Suprapubic skin (tissue), 4 donors: ENCODE measurements at places on chromosomes 4 and X. TPM values are rescaled to one million over a fixed set of nuclear protein-coding genes. Genes with fewer than 3 reads are reported as not detected.

The MAGEA2 gene
- total RNA-seq: not detected

The GYPA gene
- not detected for total RNA-seq

GRCh38 chrX:153848325-153848724 lies 18.0 kb upstream of the PDZD4 start:
- H3K36me3 ChIP-seq: no peaks in the 10 kb centered on the region
- DNase-seq: no peak
- no peaks in the 10 kb centered on the region for H3K4me1 ChIP-seq
- H3K27ac ChIP-seq: no peak overlapping the region

DNA sequence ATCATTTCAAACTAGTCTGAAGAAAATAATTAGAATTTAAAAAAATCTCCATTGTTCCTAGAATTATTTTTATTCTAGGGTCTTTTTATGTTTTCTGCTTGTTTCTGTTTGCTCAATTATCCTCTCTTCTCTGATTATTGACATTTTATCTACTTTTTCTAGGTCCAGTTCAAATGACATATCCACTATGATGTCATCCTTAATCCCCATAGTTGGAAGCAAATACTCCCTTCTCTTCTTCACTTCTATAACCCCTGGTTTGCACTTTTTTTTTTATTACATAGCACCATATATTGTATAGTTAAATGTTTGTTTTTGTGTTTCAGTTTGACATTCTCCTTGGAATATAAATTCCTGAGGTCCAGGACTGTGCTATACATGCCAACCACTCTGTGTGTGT lies 82.6 kb downstream of the CT47B1 start:
- no peak for DNase-seq
- H3K27ac ChIP-seq: no peak overlapping the region
- H3K4me1 ChIP-seq: peaks cover 5% of the 10 kb centered on the region
- no peaks in the 10 kb centered on the region for H3K36me3 ChIP-seq
- no peak overlapping the region for H3K4me3 ChIP-seq
- no peaks in the 10 kb centered on the region for H3K27me3 ChIP-seq
